ENCODE measurements at places on chromosomes 1 and 21.

DNA sequence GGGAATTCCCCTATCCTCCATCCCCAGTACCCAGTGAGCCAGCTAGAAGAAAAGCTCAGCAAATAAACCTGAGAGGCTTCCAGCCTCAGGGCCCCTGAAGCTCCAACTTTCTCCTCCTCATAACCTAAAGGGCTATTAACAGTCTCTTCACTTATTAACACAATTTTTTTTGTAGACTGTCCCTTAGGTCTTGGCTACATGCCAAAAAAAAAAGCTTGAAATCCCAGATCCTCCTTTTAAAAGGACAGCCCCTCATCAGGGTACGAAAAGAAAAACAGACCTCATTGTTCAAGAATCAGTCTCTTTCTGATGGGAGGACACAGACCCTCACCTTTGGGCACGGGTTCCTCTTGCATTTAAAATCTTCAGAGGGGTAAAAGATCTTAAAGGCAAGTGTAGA lies 72.8 kb upstream of the CD1D start:
- no peak for DNase-seq

DNA sequence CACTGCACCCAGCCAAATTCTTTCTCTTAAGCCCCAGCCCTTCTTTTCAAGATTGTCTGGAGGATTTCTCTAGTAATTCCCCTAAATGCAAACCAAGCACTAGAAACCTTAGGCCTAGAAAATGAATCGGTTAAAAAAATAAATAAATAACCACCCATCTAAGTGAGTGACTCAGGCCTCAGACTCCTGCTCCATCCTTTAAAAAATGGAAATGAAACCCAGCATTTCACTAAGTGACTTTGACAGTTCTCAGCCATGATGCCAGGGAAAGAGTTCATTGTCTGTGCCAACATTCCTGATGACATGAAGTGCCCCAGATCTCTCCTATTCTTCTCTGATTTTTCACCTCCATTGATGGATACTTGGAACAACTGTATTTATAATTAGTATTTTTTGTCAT lies 415.2 kb upstream of the DAB1 start:
- no peak for DNase-seq

DNA sequence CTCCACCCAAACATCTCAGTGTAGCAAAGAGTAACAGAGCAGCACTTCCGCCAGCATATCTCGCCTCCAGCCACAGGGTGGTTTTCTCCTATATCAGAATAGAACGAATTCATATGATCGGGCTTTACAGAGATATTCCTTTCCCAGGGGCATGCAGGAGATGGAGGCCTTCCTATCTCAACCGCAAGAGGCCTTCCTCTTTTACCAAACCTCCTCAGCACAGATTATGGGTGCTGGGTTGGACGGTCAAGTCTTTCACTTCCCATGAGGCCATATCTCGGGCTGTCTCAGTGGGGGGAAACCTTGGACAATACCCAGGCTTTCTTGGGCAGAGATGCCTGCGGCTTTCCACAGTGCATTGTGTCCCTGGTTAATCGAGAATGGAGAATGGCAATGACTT lies 65.8 kb downstream of the OVGP1 start:
- DNase-seq, result no peak

DNA sequence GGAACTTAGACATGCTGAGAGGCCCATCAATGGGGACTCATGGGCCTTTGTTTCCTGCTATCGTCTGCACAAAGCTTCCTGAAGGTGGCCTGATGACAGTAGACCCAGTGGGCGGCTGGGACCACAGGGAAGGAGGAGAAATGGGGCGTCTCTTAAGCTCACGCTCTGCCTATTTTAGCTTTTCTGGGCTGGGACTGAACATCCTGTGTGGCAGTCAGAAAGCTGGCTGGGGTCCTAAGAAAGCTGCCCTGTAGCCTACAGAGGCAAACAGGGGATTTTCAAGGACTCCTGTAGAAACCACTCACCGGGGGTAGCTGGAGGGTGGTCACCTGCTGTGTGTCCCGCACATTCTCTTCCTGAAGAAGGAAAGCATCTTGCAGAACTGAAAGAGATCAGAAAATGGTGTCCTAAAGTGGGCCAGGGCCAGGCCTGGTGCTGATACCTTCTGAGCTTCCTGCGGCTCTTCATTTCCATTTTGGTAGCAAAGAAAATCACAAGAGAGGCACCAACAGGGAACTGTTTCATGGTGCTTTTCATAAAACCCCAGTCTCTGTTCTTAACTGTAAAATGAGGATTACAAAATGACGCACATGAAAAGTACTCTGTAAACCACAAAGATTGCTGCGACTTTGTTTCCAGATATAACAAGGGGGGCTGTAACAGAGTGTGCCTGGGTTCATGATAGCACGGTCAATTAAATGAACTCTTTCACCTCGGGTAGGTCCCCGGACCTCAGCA lies 8.6 kb downstream of the ZNF496 start:
- no peak for DNase-seq

DNA sequence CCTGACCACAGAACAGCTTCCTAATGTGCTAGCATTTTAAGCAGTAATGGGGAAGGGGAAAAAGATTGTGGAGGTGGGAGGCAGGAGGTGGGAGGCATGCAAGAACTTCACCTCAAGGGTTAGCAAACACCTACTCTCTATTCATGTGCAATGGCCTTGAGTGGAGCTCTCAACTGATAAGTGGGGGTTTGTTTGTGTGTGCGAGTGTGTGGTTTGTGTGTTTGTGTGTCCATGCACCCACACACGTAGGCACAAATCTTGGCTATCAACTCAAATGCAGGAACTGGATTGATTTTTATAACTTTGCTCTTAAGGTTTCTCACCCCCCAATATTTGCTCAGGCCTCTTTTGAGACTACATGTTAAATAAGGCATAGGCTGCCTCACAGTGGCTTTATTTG lies 78.6 kb downstream of the SYT6 start:
- DNase-seq, result no peak

DNA sequence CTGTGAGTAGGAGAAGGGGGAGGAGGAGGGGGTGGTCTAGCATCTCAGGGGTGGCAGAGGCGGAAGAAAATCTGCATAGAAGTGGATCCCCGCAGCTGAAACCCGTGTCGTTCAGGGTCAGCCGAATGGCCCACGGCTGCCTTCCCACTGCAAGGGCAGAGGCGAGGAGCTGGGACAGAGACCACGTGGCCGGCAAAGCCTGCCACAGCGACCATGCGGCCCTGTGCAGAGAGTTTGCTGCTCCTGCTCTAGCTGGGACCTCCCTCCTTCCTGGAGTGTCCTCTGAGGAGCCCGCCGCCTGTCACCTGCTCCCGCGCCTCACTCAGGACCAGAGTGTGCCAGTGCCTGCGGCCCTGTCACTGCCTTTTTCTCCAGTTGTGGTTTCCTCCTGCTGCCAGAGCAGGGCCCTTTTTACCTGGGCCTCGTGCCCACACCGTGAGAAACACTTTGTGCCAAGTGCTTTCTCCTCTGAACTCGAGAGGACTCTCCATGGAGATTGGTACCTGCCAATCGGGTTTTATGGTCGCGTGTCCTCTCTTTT lies 5.4 kb upstream of the TRPM2 start:
- DNase-seq, result no peak

- peak; percentile 48 for DNase-seq
Observed at GRCh38 chr1:64965366-64966157, 787 bp downstream of the JAK1 start.

GRCh38 chr1:201329801-201330200 lies 46.5 kb downstream of the PKP1 start:
- DNase-seq, result no peak

DNA sequence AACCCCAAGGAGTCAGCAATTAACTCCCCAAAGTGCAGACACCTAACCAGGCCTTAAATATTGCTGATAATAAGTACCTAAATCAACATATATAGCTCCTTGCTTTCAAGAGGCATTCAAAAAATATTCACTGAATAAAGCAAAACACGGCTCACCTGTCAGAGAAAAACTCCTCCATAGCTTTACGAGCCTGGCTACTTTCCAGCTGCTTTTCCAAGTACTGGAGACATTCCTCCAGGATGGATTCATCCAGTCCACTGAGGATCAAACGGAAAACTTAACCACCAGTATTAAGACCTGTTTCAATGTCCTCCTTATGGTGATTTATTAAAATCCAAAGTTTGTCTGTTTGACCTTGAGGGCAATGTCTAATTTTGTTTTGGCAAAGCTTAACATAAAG lies 44.6 kb downstream of the UBR4 start:
- DNase-seq, result no peak

DNA sequence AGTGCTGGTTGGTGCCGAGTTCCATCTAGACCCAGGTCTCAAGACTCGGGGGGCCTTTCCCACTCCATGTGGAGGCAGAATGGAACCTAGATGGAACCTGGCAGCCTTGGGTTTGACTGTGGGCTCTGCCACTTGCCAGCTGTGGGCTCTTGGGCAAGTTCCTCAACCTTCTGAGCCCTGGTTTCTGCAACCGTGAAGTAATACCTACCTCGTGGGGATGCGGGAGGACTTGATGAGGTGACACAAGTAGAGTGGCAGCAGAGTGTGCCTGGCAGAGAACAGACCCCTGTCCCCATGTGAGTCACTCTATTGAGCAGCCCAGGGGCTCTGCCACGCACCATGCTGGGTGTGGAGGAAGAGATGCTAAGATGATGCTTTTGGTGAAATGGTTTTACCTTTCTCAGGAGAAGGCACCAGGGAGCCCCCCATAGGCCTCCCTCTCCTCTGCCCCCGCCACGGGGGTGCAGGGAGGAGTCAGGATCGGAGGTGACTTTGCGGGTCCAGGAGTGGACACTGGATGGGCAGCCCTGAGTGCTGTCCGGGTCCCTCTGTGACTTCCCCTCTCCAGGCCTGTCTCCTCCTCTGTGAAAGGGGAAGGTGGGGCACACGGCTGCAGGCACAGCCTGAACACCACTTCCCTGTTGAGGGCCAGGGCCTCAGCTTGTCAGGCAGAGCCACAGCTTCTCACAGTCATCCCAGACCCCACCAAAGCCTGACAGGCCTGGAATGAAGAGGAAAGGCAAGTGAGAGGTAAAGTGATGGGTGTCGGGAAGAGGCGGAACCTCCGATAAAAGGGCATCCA lies 36.7 kb upstream of the EDN2 start:
- DNase-seq, result no peak

- no peak for DNase-seq
Observed at GRCh38 chr1:1954831-1955441, 35.9 kb upstream of the TMEM52 start.

GRCh38 chr1:901108-901859 lies 22.4 kb upstream of the SAMD11 start:
- no peak for DNase-seq

DNA sequence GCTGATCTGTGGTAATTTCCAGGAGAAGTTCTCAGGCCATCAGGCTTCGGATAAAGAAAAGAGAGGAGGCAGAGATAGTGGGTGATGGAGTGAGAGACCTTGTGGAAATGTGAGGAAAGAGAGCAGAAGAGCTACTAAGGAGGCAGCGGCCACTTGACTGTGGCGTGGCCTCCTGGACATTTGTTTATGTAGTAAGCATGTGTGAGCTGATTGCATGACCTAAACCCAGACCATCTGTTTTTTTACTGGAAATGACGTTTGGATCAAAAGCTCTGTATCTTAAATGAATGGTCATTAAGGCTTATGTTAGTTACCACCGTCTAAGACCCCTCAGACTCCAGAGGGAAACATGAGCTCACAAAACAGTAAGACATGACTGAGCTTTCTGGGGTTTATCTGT lies 13.6 kb downstream of the ATP1B1 start:
- DNase-seq, result no peak

GRCh38 chr1:202076050-202076511 lies 46.6 kb upstream of the GPR37L1 start:
- no peak for DNase-seq

- DNase-seq, result no peak
Observed at GRCh38 chr1:198889101-198889500, 250.3 kb downstream of the PTPRC start.

GRCh38 chr1:114607223-114607622 lies 25.8 kb upstream of the BCAS2 start:
- DNase-seq, result no peak

DNA sequence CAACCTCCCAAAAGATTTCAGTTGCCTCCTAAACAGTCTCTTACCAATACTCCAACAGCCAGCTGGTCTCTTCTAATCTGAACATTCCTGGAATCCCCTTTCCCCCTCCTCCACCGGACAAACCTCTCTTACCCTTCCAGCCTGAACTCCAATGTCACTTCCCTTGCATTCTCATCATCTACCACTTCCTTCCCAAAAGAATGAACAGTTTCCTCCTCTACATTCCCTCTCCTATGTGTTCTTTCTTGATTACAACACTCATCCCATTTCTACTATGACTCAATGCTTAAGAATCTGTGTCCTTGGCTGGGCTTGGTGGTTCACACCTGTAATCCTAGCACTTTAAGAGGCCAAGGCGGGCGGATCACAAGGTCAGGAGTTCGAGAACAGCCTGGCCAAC lies 417.1 kb downstream of the SETD4 start:
- no peak for DNase-seq

- no peak for DNase-seq
Observed at GRCh38 chr1:244854166-244854565, 10.2 kb downstream of the HNRNPU start.

GRCh38 chr1:178951600-178951999 lies 74.1 kb upstream of the FAM20B start:
- DNase-seq, result no peak
